ENCODE measurements at places on chromosomes 11 and 22. TPM values are rescaled to one million over a fixed set of nuclear protein-coding genes. Genes with fewer than 3 reads are reported as not detected.

Gene MOGAT2
- total RNA-seq = not detected

DNA sequence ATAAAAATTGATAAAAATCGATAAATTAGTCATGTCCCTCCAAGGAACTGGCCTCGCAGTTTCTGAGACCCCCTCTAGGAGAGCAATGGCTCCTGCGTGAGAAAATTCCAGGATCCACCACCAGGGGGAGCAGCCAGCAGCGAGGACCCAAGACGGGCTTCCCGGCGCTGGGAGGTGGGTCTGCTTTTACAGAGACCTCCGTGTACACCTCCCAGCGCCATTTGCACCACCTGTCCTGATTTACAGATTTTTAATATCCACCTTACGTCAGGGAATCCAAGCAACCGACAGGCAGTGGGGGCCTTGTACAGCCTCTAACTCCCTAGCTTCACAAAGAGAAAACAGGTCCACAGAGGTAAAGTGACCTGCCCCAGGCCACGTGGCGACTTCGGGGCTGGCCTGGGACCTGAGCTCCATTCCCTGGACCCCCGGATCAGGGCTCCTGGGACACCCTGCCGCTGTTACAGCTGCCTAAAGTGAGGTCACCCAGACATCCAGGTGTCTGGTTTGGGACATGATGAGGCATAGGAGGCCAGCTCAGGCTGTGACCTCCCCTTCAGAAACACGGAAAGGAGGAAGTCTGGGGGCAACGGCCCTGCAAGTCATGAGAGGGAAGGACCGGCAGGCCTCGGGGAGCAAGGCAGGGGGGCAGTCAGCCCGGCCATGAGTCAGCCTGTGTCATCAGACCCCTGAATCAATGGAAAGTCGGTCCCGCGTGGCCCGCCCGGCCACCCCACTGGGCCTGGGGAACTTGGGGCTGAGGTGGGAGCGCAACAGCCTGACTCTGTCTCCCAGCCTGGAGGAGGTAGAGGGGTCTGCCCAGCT is 3.5 kb downstream of the OSM start:
- peak; percentile 68 for DNase-seq

GRCh38 chr11:73271936-73272679 is at the start of gene P2RY6:
P2RY6 (plus strand) TSS chr11:73272338; CDS start chr11:73296519, 24,181 bp downstream.
- DNase-seq = peak; percentile 73

DNA sequence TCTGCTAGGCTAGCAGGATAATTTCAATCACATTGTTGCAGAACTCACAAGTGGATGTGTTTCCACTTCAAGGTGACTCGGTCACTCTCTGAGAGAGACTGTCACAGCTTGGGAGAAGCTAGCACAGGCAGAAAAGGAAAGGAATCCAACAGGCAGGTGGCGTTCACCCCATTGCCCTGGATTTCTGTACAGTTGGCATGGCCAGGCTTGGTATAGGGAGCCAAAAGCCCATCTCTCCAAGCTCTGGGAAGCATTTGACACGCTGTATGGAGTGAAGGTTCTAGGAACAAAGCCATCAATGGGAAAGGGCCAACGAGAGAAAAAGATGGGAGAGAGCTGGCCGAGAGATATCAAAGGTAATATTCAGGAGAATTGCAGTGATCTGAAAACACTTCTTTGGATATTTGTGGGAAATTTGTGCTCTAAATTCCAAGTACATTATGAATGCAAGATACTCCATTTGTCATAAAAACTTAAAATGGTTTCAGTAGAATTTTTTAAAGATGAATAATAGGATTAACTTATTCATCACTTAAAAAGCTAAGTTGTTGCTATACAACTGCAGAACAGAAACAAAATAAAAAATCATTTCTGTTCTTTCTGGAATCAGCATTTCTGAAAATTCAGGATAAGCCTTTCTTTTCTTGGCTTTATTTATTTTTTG is 223.5 kb upstream of the NTM start:
- DNase-seq = peak; percentile 66

GRCh38 chr11:123616505-123617198 is 37.8 kb downstream of the SCN3B start:
- peak; percentile 96 for DNase-seq

DNA sequence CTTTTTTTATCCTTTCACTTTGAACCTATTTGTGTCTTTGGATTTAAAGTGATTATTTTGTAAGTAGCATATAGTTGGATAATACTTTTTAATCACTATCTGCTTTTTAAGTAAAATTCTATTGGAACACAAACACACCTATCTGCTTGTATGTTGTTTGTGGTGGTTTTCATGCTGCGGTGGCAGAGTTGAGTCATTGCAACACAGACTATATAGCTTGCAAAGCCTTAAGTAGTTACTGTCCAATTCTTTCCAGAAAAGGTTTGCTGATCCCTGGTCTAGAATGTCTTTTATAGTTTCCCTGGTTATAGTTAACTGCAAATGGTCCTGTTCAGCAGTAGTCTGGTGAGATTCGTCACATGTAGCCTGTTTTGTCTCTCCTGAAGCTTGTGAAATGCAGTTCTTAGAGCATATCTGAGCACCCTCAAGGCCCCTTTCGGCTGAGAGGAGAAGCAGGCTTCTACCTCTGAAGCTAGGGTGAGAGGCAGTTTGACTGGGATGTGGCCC is 21.5 kb downstream of the SHANK3 start:
- peak; percentile 41 for DNase-seq

DNA sequence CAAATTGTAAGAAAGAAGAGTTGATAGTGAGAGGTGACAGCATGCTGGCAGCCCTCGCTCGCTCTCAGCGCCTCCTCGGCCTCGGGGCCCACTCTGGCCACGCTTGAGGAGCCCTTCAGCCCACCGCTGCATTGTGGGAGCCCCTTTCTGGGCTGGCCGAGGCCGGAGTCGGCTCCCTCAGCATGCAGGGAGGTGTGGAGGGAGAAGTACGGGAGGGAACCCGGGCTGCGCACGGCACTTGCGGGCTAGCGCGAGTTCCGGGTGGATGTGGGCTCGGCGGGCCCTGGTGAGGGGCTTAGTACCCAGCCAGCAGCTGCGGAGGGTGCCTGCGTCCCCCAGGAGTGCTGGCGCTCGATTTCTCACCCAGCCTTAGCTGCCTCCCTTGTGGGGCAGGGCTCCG is 539.7 kb upstream of the CCDC179 start:
- no peak for DNase-seq

Gene RIMBP3B
- not detected for total RNA-seq

DNA sequence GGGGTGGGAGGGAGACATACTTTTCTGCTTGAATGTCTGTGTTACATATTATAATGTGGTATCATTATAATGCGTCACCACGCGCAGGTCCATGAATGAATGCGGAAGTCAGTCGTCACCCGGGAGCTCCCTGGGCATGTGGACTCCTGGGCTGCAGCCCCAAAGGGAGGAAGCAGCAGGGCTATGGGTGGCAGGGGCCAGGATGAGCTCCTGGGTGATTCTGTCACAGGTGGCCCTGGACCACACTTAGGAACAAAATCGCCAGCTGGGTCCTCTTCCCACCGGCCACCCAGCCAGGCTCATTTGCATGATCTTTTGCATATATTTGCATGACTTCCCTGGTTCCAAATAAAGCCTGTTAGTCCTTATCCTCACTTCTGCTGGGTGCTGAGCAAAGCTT is 51.2 kb downstream of the KCNJ4 start:
- no peak for DNase-seq

DNA sequence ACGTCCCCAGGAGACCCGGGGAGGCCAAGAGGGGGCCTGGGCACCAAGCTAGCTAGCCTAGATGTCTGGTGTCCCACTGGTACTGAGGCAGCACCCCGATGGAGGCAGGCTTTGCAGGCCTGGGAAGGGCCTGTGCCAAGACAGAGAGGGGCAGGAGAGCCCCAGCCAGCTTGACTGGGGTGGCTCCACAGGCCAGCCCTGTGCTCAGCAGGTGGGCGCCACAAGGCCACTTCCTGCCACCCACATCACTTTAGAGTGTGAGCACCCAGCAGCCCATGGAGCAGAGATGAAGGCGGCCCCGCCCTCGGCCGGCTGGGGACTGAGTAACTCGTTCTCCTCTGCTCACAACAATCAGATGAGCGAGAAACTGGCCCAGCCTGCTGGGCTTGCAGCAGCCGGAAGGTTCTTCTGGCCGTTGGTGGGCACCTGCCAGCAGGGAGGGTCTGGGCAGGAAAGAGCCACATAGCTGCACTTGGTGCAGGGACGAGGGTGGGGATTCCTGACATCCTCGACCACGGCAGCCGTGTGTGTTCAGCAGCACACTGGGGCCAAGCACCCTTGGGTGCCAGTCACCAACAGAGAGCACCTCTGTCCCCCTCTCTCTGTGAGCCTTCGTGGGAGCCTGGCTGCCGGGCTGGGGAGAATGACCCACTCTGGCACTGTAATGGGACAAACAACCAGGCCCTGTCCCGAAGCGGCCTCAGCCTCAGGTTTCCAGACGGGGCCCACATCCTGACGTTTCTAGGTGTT is 7.6 kb downstream of the OSBPL5 start:
- DNase-seq = peak; percentile 68

DNA sequence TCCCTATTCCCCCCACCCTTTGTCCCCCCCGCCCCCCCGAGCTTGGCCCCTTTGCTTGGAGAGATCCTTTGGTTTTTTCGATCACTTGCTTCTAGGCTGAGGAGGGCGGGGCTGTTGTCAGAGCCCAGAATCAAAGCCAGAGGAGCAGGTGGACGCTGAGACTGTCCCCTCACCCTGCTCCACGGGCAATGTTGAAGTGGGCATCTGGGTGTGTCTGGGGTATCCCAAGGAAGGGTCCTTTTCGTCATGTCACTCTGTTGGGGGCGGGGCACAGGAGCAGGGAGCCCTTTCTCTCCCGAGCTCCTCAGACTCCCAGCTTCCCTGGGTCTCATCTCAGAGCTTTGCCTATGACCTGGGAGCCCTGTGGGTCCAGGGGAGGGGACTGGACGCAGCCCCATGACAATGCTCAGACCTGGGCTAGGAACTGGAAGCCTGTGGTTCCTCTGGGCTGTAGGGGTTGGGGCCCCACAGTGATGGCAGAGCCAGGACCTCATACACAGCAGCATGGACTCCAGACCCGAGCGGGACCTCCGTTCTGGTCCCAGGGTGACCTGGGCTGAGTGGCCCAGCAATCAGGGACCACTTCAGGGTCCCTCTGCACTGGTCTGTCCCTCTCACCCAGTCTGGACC is 2.9 kb upstream of the APOBEC3A start:
- no peak for DNase-seq

Gene RASSF10
- not detected for total RNA-seq

DNA sequence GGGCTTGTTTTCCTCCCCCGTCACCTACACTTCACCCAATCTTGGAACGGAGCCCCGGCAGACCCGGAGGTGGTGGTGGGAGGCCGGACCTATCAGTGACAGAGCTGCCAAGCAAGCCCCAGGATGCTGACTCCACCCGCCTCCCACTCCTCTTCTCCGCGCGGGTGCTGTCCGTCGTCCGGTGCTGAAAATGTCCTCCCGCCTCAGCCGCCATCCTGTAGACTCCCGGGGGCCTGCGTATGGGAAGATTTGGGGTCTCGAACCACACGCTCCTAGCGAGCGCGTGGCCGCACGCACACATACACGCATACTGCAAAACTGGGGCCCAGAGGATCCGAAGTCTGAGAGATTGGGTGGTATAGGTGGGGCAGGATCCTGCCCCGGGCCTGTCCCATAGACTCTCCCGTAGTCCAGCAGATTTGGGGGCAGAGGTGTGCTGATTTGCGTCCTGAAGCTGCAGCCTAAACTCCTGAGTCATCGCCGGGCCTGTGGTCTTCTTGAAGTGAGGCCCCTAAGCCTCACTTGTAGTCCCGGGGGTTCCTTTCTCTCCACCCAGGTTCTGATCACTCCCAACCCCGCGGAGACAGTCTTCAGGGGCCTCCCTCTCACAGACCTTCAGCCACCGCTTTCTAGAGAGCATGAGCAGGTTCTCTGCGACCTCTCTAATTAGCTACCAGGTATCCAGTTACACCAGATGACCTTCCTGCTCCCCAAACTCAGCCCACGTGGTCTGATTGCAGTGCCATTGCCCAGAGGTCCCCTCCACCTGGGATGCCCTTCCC is 796 bp upstream of the YIF1A start:
- DNase-seq = peak; percentile 86

- DNase-seq = peak; percentile 52
Observed at GRCh38 chr11:105148241-105148640, 8.7 kb upstream of the CARD18 start.

Gene TIMP3
- total RNA-seq = 1,244 TPM

Gene IRAG1
- total RNA-seq = 6.7 TPM

DNA sequence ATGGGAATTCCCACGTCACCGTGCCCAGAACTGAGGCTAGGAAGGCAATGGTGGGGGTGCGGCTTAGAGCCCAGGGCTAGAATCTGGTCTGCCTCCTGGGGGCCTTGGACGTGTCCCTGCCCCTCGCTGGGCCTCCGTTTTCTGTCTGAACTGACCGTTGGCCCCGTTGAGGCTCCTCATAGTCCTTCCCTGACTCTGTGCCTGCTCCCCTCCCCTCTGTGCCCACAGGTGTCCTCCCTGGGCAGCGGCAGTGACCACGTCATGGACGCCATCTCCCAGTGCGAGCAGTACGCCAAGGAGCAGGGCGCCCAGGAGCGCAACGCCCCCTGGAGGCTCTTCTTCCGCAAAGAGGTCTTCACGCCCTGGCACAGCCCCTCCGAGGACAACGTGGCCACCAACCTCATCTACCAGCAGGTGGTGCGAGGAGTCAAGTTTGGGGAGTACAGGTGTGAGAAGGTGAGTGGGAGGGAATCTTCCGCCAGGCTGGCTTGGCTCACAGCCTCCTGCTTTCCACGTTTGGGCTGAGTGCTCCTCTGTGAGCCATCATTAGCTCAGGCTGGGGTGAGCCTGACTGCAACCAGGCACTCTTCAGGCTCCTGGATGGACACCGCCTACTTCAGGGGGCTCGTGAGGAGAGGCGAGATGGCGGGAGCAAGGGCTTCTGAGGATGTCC is 63.9 kb downstream of the MYO7A start:
- DNase-seq = peak; percentile 71

GRCh38 chr11:59767225-59767611 is 12.0 kb downstream of the STX3 start:
- DNase-seq = no peak

Gene TMEM151A
- total RNA-seq = not detected

GRCh38 chr22:40426594-40427333 is 56.4 kb downstream of the SGSM3 start:
- peak; percentile 43 for DNase-seq

Gene OR51B4
- not detected for total RNA-seq

Gene CREBZF
- total RNA-seq = 43.8 TPM

DNA sequence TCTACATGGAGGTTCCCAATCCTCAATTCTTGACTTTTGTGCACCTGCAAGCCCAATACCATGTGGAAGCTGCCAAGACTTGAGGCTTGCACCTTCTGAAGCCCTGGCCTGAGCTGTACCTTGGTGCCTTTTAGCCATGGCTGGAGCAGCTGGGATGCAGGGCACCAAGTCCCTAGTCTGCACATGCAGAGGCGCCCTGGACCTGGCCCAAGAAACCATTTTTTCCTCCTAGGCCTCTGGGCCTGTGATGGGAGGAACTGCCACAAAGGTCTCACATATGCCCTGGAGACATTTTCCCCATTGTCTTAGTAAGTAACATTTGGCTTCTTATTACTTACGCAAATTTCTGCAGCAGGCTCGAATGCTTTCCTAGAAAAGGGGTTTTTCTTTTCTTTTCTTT is 431.9 kb upstream of the ANO5 start:
- no peak for DNase-seq

Gene TBX1
- 1.6 TPM for total RNA-seq

GRCh38 chr11:46272816-46273427 is 4.5 kb upstream of the CREB3L1 start:
- DNase-seq = peak; percentile 89
